ENCODE measurements at places on chromosomes 1 and 21.

GRCh38 chr21:31107176-31107785 is 69.0 kb upstream of the KRTAP19-8 start:
- DNase-seq, result no peak

GRCh38 chr1:228208831-228209551 is 1.1 kb downstream of the OBSCN start:
- no peak for DNase-seq

DNA sequence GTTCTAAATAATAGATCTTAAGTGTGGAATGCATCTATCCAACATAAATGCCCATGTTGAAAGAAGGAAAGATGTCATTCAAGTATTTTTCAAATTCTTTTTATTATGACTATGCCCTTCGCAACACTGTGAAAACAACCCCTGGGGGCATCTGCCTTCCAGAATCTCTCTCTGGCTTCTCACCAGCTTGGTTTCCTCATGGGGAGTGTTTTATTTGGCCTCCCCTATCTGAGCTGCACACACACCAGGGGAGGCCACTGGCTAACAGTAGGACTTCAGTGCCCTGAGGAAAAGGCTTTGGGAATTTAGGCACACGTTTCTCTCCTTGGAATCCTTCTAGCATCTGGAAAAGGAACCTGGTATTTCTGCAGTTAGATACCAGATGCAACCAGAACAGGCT is 130.6 kb downstream of the EDEM3 start:
- no peak for DNase-seq

GRCh38 chr1:51661081-51661518 is 44.2 kb downstream of the OSBPL9 start:
- DNase-seq, result no peak

DNA sequence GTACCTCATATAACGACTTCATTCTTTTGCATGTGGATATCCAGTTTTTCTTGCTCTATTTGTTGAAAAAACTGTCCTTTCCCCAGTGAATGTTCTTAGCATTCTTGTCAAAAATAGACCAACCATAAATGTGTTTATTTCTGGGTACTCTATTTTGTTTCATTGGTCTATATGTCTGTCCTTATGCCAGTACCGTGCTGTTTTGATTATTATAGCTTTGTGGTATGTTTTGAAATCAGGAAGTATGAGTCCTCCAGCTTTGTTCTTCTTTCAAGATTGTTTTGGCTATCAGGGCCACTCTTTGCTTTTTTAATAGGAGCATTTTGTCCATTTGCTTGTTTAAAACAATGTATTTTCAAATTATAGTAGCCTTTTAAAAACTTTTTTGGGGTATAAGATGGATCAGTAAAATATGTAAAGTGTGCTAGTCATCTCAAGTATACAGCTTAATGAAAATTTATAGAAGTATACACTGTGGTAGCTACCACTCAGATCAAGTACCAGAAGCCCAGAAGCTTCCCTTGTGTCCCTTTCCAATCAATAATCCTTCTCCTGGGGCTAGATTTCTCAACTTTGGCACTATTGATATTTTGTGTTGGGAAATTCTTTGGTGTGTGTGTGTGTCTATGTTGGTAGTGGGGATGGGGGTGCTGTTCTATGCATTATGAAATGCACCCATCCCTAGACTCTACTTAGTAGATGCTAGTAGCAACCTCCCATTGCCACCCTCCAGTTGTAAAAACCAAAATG is 16.8 kb downstream of the MROH7 start:
- DNase-seq, result no peak

All from CD8-positive, alpha-beta memory T cell (primary cell).